PC-3 (cell line): ENCODE measurements at places on chromosomes 7 and 10.

DNA sequence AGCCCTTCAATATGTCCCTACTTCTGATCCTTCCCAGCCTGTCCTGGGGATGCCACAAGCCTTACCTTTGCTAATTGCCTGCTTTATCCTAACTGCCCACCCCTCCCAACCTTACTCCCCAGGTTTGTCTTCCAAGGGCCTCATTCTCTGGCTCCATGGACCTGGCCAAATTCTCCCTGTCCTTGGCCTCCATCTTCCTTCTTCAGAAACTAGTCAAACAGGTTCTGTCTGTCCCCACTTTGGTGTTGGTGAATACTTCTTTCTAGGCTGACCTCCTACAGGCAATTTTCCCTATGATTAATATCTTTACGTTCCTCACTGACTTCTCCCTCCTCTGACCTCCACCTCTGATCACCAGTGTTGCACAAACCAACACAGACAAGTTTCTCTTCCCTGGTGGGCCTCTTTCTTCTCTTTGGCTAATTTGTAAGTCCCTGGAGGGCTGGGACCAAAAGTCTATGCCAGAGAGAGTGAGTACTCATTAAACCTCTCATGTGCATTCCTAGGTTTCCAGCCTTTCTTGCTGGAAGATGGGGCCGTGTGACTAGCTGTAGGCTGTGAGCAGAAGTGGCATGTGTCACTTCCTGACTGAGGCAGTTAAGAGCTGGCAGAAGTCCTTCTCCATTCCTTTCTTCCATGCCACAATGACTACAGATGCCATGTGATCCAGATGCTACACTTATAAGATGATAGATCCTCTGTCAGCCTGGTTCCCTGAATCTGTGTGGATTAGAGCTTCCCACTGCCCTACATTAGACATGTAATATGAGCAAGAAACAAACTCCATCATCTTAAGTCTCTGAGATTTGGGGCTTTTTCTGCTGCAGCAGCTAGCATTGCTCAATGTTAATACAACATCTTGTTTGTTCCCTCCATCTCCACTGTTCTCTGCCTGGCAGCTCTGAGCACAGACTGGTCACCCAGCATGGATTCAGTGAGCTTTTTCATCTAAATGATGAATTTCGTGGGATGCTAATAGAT is 382.7 kb downstream of the RPS24 start:
- DNase-seq, result peak; percentile 98

DNA sequence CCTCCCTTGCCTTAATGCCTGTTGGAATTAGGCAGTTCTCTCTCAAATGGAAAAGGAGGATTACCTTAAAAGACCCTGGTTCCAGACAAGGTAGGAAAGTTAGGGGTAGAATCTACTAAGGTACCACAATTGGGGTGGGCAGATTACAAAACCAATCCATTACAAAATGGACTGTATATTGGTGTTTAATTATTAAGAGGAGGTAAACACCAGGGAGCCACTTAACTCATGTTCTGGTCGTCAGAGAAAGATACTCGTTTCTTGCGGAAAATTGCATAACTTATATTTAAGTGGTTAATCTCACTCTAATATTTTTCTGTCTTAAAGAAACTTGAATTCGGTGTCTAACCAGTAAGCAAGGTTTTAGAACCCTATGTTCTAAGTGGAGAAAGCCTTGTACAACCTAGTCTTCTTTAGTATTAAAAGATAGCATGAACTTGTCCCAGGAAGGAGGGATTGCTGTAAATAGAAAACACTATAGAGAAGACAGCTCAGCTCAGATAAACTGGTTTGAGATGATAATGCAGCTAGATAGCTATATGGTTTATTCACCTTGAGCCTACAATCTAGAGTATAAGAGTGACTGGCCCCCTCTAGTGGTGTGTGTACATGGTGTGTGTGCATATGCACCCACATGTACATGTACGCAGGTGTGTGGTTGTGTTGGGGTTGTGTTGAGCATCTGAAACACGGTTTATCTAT is 58.0 kb upstream of the STRIP2 start:
- peak; percentile 71 for DNase-seq

DNA sequence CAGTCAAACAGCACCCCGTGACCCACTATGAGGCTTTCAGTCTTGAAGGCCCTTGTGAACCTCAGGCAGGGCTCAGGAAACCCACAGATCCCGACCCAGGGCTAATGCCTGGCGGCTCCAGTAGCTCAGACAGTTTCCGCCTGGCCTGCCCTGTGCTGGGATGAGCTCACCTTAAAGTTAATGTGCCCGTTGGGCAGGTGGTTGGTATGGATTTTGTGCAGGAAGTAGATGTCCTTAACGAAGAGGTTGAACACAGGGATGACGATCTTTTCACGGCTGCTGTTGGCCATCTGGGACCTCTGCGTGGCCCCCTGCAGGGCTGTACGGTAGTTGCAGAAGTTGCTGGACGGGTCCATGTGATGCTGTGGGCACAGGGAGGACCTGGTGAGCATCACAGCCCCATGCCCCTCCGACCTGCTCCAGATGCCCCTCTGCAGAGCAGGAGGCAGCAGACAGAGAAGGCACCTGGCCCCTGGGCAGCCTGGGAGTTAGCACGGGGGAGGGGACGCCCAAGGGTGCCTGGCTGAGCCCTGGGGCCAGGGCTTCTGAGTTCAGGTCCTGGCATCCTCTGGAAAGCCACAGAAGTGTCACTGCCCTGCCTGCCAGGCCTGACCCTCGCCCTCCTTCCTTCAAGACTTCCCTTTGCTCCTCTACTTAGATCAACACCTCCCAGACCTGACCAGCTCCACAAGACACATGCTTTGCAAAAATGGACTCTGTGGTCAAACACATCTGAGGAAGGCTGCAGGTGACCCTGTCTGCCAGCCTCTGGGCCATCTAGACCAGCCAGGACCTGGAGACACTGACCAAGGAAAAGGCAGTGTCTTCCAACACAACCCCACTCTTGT is 59.8 kb downstream of the CSGALNACT2 start:
- DNase-seq, result peak; percentile 49

DNA sequence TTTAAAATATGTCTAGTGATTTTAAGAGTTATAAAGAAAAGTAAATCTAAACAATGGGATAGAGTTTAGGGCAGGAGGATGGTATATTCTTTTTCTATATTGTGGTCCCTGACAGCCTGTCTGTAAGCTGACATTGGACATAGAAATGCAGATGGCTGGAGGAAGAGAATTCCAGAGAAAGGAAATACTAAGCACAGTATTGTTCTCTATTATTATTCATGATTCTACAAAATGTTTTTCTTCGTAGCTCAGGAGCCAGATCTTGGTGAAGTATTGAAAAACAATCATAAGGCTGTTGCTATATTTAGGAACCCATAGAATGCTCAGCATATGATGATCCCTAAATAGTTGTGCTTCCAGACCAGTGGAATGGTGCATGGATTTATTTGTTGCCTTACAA is 117.0 kb upstream of the FAM3C start:
- no peak for DNase-seq

- DNase-seq, result no peak
Observed at GRCh38 chr7:90693939-90694338, 97.8 kb downstream of the CDK14 start.

GRCh38 chr7:116570306-116570705 is 45.5 kb downstream of the CAV1 start:
- DNase-seq, result no peak

DNA sequence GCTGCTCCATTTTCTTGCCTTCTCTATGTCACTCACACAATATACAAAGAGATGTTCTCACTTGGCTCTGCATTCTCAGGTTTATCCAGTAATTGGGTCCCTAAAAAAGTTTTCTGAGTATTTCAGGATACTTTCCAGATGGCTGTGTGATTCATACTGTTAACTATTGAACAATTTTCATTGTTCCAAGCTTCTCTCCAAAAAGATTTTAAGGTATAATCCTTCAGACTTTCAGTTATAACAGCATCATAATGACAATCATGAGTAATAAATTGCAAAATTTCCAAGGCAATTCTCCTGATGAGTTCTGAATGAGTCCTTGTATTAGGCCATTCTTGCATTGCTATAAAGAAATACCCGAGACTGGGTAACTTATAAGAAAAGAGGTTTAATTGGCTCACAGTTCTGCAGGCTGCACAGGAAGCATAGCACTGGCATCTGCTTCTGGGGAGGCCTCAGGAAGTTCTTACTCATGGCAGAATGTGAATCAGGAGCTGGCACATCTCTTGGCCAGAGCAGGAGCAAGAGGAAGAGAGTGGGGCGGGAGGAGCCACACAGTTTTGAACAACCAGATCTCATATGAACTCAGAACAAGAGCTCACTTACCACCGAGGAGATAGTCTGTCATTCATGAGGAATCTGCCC is 148.1 kb downstream of the SLC16A9 start:
- peak; percentile 54 for DNase-seq

DNA sequence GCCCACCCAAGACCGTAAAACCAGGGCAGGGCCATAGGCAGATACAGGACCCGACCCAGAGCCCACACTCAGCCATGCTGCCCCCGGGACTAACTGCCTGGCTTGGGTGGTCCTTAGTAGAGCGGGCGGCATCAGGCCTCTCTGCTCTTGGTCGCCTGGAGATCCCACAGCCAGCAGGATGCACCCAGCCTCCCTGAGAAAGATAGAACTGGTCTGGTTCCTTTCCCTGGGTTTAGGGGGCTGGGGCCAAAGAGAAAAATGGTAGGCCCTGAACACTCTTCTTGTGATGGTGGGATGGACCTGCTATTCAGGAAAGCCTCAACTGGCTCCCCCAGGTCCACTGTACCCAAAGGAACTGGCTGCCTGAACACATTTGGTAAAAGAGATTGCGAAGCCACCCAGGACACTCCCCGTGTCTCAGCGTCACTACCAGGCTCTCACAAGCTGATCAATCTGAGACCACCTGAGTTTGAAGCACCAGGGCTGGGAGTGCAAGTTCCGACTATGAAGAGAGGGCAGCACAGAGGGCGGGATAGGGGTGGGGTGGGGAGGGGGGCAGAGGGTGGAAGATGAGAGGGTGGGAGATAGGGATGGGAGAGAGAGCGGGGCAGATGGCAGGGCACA is 591.5 kb downstream of the DNAJB6 start:
- DNase-seq, result no peak

- DNase-seq, result no peak
Observed at GRCh38 chr10:96502561-96503282, 11.0 kb downstream of the TLL2 start.

- peak; percentile 100 for DNase-seq
Observed at GRCh38 chr10:74924251-74924963, 98.0 kb downstream of the KAT6B start.

DNA sequence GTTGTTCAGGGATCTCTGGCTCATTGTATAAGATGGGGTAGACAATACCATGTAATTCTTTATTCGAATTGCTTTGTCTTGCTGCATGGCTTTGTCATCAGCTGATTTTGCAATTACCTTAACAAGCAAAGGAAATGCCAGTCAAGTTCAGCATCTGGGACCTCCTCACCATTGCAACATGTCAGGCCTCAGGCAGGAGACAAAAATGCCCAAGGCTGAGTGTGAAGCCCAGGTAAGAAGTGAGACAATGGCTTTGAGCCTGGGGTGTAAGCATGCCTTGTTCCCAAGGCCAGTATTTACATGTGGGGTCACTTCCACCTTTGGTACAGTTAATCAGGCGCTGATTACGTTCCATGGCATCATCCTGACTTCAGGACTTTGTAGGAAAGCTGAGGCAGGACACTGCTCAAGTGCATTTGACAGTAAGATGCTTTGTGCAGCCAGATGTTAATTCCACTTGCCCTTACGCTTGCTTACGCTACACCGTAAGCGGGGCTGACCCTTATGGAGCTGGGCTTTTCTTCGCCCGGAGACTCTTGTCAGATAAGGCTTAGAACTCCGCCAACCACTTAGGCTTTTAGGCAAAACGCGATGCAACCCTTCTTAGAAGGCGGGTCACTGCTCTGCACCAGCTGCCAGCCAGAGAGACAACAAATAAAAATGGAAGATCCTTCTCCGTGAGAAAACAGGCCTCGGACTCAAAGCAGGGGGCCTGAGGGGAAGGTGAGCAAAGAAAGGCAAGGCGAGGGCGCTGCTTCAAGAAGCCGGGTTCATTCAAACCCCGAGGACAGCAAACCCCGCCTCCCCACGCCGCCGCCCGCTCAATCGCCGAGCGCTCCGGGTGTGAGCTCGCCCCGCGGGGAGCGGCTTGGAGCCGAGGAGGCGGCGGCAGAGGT is 1.3 kb upstream of the SP4 start:
- DNase-seq, result peak; percentile 2

- no peak for DNase-seq
Observed at GRCh38 chr7:139743967-139744767, 33.6 kb downstream of the HIPK2 start.

DNA sequence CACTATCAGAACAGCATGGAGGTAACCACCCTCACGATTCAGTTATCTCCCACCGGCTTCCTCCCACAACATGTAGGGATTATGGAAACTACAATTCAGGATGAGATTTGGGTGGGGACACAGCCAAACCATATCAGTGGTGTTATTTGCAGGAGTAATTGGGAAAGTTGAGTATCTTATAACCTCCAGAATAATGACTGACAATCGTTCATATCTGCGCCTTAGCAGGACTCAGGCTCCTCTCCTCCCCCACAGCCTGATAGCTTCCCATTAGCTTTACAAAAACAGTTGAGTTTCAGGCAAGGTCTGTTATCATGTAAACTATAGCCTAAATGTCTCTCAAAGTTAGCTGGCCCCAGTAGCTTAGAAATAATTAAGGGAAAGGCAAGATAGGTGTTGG is 3.4 kb upstream of the ERCC6 start:
- no peak for DNase-seq

DNA sequence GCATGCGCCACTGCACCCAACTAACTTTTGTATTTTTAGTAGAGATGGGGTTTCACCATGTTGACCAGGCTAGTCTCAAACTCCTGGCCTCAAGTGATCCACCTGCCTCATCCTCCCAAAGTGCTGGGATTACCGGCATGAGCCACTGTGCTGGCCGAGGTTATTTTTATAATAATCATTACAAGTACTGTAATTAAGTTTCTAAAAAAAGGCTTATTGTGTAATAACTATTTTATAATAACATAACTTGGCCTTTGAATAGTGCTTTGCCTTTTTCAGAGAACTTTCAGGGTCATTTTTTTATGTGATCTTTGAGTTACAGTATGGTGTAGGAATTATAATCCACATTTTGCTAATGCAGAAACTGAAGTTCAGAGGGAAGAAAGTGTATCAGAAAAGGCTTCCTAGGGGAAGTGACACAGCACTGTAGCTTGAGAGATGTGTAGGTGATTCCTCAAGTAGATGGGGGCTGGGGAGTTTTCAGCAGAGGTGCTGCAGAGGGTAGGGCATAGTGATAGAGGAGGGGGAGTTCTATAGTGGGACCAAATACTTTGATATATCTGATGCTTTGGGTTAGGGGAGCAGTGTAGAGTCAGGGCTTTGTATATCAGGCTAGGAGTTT is 9.2 kb upstream of the SYPL1 start:
- no peak for DNase-seq

- no peak for DNase-seq
Observed at GRCh38 chr10:128109707-128110106, 16.5 kb downstream of the MKI67 start.

DNA sequence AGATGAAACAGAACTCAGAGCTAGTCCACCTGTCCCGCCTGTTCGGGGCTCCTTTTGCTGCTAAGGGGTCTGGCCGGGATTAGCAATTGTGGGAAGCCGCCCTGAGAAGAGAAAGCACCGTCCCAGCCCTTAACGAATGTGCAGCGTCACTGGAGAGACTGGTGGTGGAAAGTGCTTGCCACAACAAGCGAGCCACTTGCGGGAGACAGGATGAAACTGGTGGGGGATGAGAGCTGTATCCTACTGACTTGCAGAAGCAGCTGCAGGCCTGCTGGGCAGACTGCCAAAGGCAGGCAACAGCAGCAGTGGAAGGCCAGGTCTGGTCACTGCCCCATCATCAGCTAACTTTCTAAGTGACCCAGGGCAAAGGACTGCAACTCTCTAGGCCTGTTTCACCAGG is 95.4 kb downstream of the FAM53B start:
- no peak for DNase-seq

- DNase-seq, result no peak
Observed at GRCh38 chr10:88592381-88592780, 5.8 kb downstream of the LIPJ start.

GRCh38 chr7:26420422-26421019 is 128.9 kb downstream of the SNX10 start:
- DNase-seq, result no peak
